Stimulated activated CD4-positive, alpha-beta T cell treated with anti-CD3 and anti-CD28 coated beads, Interleukin-1b, Interleukin-23, amount 100 ng/mL, for 1 hour (primary cell): ENCODE measurements at places on chromosomes 4 and X.

GRCh38 chr4:122666527-122667245, 45.8 kb upstream of the IL21 start:
- no peak for DNase-seq

- DNase-seq: no peak
These were observed 1.4 kb downstream of the ADGRL3 start for GRCh38 chr4:61201561-61201960.

GRCh38 chr4:94307231-94307871, 35.3 kb downstream of the HPGDS start:
- no peak for DNase-seq

DNA sequence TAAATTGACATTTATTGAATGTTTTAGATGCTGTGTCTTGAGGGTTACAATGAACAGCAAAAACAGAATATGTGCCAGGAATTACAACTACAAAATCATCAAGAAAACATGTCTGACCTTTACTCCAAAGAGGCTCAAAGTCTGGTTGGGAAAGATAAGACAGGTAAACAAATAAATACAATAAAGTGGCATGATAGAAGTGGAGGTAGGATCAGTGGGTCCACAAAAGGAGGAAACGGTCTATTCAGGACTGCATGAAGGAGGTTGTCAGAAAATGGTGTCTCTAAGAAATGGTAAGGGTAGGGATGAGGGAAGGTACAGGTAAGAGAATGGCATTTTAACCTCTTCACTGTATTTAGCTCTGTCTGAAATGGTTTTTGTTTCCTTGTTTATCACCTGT, 3.8 kb downstream of the ARHGEF38 start:
- DNase-seq: no peak

- no peak for DNase-seq
These were observed 93.6 kb upstream of the RASGEF1B start for GRCh38 chr4:81565142-81565870.

DNA sequence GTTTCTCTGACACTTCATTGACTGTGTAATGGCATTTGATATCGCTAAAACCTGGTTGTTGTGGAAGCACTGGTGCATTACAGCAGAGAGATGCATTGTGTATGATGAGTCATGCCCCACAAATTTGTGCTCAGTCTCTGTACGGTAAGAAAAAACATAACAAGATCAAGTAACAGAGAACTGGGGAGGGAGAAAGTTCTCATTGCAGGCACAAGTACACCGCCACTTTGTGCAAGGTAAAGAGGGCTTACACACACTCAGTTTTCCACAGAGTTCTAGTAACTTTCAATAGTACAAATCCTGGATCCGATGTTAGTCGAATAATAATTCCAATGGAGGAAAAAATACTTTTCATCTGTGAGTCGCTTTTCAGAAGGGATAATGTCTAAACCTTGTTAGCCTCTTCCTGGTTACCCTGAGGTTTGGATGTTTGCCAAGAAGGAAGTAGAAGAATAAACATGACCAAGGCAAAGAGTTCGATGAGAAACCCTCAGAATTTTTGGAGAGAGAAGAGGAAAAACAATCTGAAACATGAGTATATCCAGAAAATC, 512.5 kb upstream of the SLIT2 start:
- no peak for DNase-seq

DNA sequence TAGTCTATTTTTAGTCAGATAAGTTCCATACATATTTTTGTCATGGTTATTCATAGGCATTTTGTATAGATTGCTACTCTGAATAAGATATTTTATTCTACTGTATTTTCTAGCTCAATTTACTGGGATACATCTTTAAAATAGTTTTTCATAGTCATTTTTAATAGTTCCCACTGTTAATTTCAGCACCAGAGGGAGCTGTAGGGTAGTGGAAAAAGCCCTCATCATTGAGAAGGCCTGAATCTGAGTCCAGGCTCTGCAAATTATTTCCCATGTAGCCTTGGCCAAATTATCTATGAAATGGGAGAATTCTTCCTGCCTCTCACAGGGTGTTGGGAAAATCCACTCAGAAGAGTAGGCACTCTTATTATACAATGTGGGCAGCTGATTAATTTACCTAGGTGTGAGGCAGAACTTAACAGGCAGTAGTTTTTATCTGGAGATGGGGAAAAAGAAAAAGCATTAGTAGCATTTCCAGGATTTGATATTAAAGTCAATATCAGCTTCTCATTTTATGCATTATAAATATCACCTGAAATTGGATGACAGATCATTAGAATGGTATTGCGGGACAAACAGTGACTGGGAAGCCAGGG, 102.9 kb upstream of the PAQR3 start:
- no peak for DNase-seq

DNA sequence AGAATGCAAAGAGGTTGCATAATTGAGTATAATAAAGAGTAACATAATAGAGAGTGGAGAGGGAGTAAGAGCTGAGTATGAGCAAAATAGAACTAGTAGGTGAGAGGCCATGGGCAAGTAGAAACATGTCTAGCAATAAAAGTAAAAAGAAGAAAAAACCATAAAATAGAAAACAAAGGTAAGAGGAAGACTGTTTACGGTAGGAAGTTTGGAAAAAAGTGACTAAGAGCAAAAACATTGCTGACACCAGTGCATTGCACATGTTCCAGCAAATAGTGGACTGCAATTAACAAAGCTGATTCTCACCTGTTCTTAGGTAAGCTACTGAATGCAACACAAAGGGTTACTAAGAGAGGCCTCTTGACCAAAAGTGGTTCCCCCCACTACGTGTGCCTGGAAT, 202.9 kb downstream of the TEX13A start:
- no peak for DNase-seq

DNA sequence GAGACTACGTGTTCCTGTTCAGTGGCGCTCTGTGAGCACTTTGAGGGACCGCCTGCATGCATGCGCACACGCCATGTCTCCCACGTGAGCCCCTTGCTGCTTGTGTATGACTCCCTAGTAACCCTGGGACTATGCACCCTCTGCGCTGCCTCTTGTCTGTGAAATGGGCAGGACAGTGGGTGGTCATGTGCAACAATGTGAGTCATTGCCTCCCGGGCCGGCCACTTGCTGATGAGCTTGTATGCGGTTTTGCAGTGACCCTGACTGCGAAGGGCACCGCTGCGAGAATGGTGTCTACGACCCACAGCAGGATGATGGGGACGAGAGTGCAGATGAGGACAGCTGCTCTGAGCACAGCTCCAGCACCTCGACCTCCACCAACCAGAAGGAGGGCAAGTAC, 61.4 kb downstream of the TNIP2 start:
- DNase-seq: no peak

- no peak for DNase-seq
These were observed 22.6 kb upstream of the RBBP7 start for GRCh38 chrX:16892504-16893362.

DNA sequence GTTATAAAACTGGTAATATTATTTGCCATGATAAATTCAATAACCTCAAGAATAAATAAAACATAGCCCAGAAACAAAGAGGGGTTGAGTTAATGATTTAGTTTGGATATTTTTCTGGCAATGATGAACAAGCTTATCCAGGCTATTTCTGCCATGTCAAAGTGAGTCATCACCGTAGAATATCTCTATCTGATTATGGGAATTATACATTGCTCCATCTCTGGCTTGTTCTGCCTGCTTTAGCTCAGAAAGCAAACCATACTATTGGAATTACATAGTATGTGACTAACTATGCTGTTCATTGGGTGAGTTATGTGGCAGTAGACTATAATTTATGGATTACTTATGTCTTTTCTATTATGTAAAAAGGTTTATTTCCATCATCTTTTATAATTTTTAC, 680.1 kb upstream of the AADAT start:
- no peak for DNase-seq

DNA sequence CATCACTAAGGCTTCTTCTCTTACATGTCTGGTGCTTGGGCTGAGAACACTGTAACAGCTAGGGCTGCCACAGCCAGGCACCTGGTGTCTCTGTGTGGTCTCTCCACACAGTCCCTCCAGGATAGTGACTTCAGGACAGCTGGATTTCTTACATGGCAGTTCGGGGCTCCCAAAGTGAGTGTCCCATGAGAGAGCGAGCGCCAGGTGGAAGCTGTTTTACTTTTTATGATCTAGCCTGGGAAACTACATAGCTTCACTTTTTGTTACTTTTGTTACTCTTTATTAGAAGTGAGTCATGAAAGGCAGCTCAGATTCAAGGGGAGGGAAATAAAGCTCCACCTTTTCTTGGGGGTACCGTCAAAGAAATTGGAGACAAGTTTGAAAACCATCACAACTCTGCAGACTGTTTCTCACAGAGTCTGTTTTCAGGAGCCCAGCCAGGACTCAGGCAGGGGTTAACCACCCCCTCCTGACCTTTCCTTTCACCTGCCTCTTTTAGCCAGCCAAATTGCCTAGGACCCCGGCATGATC, 373.0 kb downstream of the MID1IP1 start:
- no peak for DNase-seq

GRCh38 chrX:39519566-39520301, 578.0 kb downstream of the BCOR start:
- no peak for DNase-seq

GRCh38 chr4:16897991-16898827, at the start of gene LDB2:
Gene LDB2, minus strand, starts transcription at chr4:16898645.
- DNase-seq: no peak

DNA sequence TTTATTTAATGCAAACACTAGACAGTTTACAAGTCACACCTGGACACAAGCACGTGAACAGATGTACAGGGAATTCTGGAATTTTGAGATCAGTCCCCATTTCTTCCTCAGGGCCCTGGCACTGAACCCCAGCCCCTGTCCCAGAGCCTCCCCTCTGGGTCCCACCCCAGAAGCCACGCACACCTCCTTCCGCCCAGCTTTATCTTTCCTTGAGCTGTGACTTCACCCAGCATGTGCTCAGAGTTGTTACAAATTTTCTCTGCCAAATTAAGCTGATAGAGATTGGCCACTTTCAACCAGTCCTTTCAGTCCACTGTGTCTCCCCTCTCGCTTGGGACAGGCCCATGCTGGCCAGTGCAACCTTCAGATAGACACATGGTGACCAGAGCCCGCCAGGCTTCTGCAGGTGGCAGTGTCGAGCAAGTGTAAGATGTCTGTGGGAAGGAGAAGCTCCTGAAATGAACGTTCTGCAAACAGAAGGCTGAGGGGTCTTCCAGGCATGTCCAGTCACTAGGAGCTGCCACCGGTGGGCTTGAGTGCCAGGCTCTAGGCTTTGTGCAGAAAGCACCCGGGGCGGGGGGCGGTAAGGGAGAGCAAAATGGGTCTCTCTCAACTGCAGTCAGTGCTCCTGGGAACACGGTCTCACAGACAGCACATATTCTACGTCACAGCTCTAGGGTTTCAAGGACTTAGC, 73.3 kb downstream of the MTMR1 start:
- no peak for DNase-seq

DNA sequence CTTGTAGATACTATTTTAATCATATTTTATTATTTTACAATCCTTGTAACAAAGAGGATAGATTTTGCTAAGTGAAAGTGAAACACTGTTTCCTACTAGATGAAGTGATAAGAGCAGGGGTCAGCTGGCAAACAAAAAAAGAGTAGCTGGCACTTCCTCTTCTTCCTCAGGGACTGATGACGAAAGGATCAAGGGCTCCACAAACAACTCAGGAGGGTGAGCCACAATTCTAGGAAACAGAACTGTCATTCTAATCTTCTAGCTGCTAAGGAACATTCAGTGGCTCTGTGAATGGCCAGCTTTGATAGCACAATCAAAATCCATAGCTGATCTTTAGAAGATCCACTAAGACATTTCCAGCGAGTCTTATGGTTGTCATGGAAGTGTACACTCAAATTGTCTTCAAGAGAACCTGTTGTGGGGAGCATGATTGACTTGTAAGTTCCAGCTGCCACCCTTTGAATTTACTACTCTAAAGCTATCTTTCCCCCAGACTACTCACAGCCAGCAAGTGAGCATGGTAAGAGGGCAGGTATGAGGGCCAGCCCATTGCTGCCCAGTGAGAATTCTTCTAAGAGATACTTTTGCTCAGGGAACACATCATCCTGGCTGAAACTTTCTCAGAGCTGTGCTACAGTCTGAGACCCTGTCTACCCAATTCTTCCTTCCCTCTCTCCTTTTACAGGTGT, 275.7 kb upstream of the RASGEF1B start:
- DNase-seq: no peak

DNA sequence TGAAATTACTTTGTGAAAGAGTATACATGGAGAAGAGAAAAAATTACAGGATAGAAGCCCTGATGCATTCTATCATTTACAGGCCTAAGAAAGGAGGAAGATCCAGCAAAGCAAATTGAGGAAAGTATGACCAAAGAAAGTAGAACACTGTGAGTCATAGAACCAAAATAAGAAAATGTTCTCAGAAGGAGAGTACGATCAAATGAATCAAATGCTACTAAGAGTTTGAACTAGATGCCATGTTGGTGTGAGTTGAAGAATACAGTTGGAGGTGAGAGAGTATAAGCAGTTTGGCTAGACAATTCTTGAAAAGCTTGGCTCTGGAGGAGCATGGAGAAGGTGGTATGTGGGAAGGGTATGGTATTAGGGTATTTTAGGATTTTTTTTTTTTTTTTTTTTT, 161.8 kb downstream of the RPA4 start:
- no peak for DNase-seq

GRCh38 chrX:154738011-154738738, 12.7 kb downstream of the GAB3 start:
- DNase-seq: no peak

DNA sequence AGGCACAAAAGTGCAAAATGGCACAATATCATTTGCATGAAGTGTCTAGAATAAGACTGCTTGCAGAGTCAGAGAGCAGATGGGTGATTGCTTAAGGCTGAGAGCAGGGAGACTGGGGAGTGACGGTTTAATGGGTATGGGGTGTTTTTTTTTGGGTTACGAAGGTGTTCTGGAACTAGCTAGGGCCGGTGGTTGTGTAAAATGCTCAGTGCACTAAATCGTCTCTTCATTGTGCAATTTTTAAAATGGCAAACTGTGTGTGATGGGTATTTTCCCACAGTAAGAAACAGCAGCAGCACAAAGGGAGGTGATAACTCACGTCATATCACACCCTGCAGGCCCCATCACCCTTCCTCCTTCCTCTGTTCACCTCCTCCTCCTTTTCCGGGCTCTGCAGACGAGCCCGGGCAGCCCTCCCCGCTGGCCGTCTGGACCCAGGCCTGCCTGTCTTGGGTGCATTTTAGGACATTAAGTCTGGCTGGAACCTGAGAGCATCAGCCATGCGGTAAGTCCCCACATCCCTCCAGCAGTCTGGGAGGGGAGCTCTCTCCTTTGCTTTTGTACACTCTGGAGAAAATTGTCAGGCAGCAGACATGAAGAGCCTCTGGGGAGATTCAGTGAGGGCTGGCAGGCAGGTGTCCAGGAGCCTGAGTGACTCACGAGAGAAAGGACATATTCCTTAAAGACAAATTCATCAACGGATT, 42.7 kb downstream of the ASMT start:
- no peak for DNase-seq

GRCh38 chrX:130034178-130034577, 51.7 kb downstream of the BCORL1 start:
- no peak for DNase-seq

GRCh38 chr4:150694438-150694837, 112.5 kb downstream of the MAB21L2 start:
- DNase-seq: no peak

DNA sequence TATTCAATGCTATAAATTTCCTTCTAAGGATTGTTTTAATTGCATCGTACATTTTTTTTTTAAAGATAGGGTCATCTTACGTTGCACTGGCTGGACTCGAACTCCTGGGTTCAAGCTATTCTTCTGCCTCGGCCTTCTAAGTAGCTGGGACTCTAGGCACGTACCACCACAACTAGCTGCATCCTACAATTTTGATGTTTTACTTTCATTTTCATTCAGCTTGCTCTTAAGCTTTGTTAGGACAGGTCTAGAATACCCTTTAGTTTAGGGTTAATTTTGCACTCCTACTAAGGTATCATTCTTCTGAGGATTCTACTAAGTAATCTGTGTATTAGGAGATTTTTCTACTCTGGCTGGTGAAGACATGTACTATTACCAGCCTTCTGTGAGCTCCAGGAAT, 50.2 kb upstream of the C1GALT1C1 start:
- no peak for DNase-seq
